ENCODE measurements at places on chromosomes 5 and 9.

DNA sequence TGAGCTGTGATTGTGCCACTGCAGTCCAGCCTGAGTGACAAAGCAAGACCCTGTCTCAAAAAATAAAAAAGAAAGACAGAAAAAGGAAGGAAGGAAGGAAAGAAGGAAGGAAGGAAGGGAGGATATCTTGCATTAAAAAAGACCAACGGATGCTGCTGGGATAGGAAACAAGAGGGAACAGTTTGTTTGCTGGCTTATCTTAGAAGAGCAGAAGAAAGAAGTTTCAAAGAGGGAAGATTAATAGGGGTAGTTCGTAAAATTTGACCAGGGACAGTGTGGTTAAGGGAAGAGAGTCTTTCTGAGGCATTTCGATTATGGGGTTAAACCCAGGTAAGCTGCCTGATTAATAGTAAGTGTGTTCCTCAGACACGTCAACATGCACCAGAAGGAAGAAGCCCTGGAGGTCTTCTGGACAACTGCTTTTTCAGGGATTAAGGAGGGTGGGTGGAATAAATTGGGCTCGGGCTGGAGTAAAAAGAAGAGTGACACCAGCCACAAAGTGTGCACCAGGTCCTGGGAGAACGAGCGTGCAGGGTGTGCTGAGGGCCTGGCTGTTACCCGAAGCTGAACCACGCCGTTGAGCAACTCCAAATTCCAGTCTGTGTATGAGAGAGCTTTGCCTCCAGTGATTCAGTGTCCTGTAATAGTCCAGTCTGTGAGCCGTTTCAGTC, 24.8 kb downstream of the FYB1 start:
- DNase-seq = peak; percentile 43

GRCh38 chr5:6767481-6768063, 54.3 kb downstream of the TENT4A start:
- no peak for DNase-seq

GRCh38 chr5:17257705-17258273, 40.4 kb downstream of the BASP1 start:
- DNase-seq = no peak

DNA sequence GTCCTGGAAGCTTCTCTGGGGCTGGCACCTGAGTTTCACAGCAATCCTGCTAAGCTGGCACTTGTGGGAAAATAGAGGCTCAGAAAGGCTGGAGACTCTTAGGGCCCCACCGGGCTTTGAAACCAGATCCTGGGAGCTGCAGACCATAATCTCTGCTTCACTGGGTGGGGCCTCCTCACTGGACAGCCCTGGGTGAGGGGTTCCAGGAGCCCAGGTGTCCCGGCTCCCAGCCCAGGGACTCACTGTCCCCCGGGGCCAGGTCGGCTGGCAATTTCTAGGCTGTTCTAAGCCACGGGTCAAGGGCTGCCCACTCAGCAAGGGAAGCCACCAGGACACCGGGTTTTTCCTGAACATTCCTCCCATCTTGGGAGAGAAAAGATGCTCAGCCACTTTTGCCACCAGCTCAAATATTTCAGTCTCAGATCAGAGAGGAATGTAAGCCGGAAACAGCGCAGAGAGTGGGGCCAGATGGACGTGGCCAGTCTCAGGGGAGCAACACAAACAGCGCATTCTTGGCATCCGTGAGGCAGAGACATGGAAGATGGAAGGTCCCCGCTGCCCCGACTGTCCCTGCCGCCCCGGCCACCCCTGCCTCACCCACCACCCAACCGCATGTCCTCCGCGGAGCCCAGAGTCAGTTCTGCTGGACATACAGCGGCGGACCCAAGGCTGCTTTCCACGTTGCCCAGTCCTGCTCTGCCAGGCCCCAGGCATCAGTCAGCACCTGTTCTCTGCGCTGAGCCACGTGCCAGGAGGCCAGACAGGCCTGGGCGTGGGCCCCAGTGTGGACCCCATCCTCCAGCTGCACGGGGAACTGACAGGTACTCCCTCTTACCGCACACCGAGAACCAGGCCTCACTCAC, 72.6 kb downstream of the VAV2 start:
- DNase-seq = no peak

DNA sequence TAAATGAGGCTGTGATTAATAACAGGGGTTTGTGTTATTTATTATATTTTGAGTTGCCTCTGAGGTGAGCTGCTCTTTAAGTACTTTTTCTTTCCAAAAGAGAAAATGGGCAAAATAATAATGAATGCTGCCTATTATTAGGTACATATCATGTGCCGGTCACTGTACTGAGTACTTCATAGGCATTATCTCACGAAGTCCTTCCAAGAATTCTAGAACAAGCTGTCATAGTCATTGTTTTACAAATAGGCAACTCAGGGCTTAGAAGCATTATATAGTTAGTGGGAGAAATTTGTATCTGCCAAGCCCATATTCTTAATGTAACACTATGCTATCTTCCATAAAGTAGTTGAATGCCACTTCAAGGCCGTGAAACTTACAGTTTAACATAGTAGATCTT, 628.7 kb downstream of the CCDC171 start:
- no peak for DNase-seq

DNA sequence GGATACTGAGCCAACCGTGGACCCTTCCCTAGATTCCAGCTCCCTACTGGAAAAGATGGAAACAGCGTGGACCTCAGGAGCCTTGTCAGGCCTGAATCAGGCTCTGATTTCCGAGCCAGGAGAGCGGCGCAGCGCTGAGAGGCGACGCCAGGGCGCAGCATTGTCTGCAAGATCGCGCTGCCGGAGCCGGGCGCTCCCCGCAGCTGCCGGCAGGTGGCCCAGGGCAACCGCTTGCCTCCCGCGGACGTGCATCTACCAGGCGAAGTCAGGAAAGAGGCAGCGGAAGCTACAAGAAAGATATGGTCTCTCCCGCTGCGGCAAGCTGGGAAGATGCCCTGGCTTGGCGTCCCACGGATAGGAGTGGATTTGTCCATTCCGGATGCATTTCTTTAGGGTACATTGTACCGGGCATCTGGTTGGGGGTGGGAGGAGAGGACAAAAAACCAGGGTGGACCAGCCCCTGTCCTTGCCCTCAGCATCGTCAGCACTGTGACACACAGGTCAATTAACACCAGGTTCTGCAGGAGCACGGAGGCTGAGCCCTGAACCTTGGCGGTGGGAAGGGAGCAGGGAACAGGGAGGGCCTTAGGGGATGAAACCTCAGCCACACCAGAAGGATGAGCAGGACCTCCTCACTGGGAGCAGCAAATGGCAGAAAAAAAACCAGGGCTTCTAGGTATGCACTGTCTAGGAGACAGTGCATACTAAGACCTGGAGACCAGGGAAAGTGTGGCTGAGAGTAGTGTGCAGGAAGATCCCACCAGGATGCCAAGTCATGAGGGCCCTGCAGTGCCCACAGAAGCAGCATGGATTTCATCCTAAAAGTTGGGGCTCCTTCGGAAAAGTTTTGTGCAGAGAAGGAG, 55.9 kb downstream of the SFXN1 start:
- DNase-seq = peak; percentile 86

GRCh38 chr9:131259432-131259898, 16.8 kb downstream of the FAM78A start:
- DNase-seq = no peak

- DNase-seq = peak; percentile 23
These were observed 681 bp upstream of the LHFPL2 start for GRCh38 chr5:78649211-78649695.

GRCh38 chr5:177557041-177557647, 2.8 kb upstream of the FAM193B start:
- peak; percentile 82 for DNase-seq

DNA sequence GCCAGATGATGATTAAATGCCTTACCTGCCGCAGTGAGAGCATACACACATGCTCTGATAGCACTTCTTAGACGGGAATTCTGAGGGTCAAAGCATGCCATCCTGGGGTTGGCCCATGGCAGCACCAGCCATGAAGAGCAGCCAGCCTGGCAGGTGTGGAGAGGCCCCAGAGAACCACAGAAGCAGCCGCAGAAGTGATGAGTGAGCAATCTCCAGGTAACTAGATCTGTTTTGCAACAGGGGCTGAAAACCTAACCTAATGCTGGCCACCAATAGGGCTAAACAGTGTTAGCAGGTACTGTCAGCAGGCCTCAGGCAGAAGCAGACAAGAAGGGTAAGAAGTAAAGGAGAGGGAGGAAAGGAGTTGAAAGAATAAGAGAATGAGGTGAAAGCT, 33.5 kb upstream of the HOMER1 start:
- no peak for DNase-seq

DNA sequence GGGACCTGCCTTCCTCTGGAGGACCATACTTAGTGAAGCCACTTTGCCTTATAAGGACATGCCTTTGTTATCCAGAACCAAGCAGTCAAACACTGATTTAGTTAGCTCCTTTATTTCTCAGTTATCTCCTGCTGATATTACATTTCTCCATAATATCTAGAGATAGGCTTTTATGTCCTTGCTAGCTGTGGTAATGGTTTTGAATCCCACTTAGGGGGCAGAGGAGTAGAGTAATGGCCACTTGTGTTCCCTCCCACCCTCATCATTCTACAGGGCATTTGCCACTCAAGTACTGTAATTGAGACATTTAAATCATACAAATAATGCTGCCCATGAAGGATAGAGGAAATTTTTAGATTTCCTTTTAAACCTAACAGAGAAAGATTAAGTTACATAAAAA, 80.9 kb downstream of the DOCK8 start:
- DNase-seq = no peak

- no peak for DNase-seq
These were observed 3.1 kb downstream of the POLR3G start for GRCh38 chr5:90477621-90478215.

DNA sequence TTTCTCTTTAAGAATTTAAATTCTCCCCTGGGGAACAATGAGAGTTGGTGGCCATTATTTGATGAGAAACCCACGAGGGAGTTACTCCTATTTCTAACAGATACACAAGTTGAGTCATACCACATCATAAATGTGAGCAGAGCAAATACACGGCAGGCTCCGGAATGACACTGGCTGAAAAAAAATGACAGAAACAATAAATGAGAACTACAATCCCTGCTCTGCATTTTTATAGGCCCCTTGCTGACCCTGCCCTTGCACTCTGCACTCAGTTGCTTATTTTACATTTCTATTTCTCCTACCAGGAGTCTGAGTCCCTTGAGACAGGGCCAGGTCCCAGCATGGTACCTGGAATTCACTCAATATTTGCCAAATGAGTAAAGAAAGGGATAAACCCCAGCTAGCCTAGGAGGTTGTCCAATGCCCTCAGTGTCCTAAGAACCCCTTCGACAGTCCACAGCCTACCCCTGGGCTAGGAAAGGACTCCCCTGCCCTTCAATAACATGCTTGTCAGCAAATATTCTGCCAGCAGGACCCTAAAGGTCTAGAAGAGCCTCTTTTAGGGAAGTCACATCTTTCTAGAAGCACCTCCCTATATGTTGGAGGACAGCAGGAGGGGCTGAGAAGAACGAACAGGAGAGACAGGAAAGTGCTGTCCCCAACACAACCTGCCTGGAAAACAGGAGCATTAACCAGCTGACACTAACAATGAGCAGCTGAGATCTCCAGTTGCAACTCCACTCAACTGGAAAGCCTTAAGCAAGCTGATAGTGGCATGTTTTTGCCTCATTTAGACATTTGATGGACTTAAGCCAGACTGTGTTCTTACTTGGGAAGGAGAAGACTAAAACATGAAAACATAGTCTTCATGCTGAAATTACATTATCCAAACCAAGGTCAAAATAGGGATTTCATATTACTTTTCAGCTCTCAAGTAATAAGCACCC, 191.2 kb downstream of the ACTL7B start:
- DNase-seq = no peak

DNA sequence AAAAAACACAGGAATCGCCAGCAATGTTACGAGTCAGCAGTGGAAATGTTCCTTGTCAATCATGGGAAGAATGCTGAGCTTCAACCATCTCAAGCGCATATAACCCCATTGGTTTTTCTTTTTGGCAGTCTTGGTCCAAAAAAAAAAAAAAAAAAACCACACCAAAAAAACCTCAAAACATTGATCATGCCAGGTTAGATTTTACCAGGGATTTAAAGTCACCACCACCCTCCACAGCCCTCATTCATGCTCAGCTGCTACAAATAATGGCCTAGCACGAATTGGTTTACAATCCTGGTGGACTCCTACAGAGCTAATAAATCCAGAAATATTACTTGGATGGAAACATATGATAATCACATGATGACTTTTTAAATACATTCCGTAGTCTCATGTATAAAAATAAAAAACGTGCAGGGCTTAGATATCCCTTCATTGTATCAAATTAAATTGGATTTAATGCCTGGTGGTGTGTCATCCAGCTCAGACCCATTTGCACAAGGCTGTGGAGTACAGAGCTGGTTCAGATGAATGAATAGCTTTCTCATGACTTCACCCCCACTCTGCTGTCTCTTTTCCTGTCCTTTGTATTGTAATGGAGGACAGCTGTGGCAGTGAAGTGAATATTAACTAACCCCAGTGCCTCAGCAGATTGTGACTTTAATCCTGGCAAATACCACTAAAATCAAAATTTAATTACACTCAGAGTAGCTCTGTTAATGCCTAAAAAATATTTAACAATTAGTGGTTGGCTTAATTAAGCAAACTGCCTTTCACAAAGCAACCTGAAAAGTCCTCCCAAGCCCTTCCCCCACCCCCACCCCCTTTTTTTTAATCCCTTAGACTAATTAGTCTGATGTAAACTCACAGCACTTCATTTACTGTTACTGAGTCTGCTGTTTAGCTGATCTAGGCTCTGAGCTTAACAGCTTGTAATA, 626.5 kb upstream of the ZNF608 start:
- DNase-seq = no peak

DNA sequence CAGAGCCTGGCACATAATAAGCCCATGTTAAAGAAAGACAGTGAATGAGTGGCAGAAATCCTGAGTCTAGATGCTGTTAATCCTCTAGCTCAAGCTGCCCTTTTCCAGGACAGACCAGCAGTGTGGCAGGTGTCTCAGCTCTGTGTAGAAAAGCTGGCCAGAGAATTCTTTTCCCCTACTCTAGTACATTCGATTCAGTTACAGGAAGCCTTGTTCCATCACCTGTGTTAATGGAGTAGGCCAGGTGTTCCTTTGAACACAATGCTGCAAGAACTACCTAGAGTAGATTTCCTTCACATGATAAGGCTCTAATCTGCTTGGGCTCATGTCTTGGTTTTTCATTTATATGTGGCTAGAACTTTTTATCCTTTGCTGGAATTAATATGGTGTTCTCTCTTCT, 52.5 kb downstream of the NUP214 start:
- DNase-seq = no peak

GRCh38 chr5:179731791-179732411, 721 bp upstream of the MAML1 start:
- no peak for DNase-seq

DNA sequence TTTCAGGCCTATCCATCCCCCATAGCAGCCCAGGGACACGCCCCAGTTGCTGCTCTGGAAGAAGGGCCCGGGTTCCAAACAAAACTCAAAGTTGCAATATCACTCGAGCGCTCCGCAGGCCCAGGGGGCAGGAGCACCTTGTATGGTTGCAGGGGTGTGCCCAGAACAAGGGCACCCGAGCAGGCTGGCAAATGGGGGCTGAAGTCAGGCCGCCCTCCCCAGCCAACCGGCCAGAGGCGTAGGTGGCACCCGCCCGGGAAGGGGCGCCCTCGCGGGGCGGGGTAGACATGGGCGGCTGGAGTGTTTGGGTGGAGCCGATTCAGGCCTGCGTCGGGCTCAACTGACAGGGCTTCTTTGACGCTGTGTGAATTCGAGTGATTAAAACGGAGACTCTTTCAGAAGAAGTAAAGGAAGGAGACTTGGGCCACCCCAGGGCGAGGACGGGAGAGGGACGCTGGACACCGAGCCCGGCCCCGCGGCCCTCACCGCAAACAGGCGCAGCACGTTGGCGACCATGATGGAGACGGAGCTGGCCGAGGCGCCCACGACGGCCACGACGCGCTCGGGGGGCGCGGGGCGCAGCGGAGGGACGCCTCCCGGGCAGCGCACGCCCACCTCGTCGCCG, 1.1 kb downstream of the GRM6 start:
- no peak for DNase-seq

- DNase-seq = peak; percentile 35
These were observed 78.3 kb upstream of the ZNF608 start for GRCh38 chr5:124824637-124825158.
